ENCODE measurements at places on chromosomes 4 and X.

GRCh38 chrX:49186125-49187027, at the start of gene PRICKLE3:
Gene PRICKLE3 (minus strand): TSS chrX:49186373. CDS start chrX:49186297, 76 bp downstream.
- peaks cover 3% of the 10 kb centered on the region for H3K36me3 ChIP-seq
- peak; percentile 68 for DNase-seq
- no peaks in the 10 kb centered on the region for H3K27me3 ChIP-seq
- no peak within 1 kb of the TSS for H3K27ac ChIP-seq
- peaks cover 2% of the 10 kb centered on the region for H3K4me1 ChIP-seq

DNA sequence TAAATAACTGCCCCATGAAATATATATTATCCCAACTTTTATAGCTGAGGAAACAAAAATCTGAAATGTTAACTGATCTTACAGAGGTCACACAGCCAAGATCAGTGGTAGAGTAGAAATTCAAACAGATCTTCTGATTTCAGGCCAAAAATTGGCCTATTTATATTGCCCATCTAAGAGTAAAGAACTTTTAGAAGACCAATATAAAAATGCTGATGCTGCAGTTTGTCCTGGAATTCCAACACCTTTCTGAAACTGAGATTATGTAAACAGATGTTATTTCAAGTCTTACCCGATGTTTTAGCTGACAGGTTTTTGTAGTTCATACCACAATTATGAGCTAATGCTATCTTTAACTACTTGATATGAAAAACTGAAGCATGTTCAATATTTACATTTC, 51.1 kb downstream of the SPANXN3 start:
- H3K36me3 ChIP-seq: no peaks in the 10 kb centered on the region
- H3K4me3 ChIP-seq: no peak overlapping the region
- no peaks in the 10 kb centered on the region for H3K4me1 ChIP-seq

DNA sequence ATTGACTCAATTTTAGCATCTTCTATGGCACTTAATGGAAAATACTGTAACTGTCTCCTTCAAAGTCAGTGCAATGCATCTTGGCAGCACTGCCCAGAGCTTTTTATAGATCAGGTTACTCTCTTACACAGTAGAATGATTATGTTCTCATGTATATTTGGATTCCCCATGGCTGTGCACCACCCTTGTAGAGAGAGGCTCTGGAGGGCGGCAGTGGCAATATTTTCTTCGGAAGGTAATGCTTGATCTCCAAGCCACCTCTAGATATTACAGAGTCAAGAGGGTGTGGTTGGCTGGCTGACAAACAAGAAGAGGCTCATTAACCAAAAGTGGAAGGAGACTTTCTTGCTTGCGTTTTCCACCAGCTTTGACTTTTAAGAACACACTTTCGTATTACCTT, 72.8 kb upstream of the ARSJ start:
- no peaks in the 10 kb centered on the region for H3K4me1 ChIP-seq
- H3K27me3 ChIP-seq: no peaks in the 10 kb centered on the region
- H3K27ac ChIP-seq: no peak overlapping the region
- no peak for DNase-seq
- no peaks in the 10 kb centered on the region for H3K36me3 ChIP-seq

- H3K27ac ChIP-seq: no peak overlapping the region
- no peaks in the 10 kb centered on the region for H3K27me3 ChIP-seq
- no peak for DNase-seq
- no peaks in the 10 kb centered on the region for H3K4me1 ChIP-seq
These were observed 718.6 kb downstream of the CCSER1 start for GRCh38 chr4:90845777-90846176.

DNA sequence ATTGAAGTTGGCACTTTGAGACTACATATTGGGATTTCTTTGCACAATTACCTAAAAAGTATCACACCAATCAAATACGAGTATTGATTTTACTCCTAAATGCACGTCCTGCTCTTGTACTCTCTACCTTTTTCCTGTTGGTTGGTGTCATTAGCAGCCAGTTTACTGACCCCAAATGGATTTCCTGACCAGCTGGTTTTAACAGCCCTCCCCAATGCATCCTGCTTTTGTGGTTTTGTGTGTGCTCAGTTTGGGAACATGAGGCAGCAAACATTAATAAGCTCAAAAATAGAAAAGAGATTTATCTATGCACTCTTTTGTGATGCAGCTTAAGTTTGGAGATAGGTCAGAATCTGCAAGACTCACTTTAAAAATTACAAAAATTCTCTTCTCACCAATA, 230.3 kb downstream of the MAPK10 start:
- H3K4me1 ChIP-seq: no peaks in the 10 kb centered on the region
- no peaks in the 10 kb centered on the region for H3K27me3 ChIP-seq
- DNase-seq: no peak
- no peaks in the 10 kb centered on the region for H3K36me3 ChIP-seq
- no peak overlapping the region for H3K4me3 ChIP-seq

DNA sequence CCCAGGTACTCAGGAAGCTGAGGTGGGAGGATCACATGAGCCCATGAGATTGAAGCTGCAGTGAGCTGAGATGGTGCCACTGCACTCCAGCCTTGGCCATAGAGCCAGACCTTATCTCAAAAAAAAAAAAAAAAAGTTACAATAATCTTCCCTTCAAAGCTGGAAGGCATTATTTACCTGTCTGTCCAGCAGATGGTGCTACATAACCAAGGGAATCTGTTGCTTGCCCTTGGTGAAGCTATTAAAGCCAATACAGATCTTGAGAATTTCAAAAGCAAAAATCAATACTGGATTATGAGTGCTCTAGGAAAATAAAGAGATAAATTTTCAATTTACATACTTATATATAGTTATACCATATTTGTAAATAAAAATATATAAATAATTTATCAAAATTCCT, 25.9 kb downstream of the PKD2 start:
- no peak overlapping the region for H3K4me3 ChIP-seq
- H3K36me3 ChIP-seq: no peaks in the 10 kb centered on the region
- DNase-seq: peak; percentile 35
- H3K27ac ChIP-seq: no peak overlapping the region

- H3K27me3 ChIP-seq: no peaks in the 10 kb centered on the region
- no peaks in the 10 kb centered on the region for H3K4me1 ChIP-seq
- H3K36me3 ChIP-seq: no peaks in the 10 kb centered on the region
These were observed 355.9 kb downstream of the GPM6A start for GRCh38 chr4:175456131-175456530.

DNA sequence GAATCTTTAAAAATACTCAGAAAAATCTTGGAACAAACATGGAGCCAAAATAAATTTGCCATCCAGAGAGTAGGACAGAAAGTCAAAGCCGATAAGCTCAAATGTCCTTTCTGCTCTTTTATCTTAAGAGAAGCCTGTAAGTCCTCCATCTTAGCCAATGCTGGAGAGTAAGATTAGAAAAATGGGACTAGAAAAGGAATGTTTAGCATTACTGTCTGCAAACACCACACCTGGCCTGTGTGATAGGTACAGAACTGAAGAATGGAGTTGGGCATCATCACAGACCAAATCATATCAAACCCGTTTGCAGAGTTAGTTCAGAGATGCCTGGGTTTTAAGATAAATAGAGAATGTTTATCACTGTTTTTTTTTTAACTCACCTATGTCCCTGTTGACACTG, 10.5 kb upstream of the SLC39A8 start:
- no peaks in the 10 kb centered on the region for H3K27me3 ChIP-seq
- no peaks in the 10 kb centered on the region for H3K36me3 ChIP-seq
- H3K4me3 ChIP-seq: no peak overlapping the region
- H3K4me1 ChIP-seq: no peaks in the 10 kb centered on the region
